ENCODE measurements at places on chromosomes 4 and X. TPM values are rescaled to one million over a fixed set of nuclear protein-coding genes. Genes with fewer than 3 reads are reported as not detected.

GRCh38 chrX:11406109-11406765 is 113.0 kb downstream of the AMELX start:
- no peak for DNase-seq

GRCh38 chr4:109682875-109683274 is 20.4 kb downstream of the CASP6 start:
- DNase-seq = no peak

GRCh38 chr4:87749883-87750282 is 49.5 kb upstream of the IBSP start:
- no peak for DNase-seq

DNA sequence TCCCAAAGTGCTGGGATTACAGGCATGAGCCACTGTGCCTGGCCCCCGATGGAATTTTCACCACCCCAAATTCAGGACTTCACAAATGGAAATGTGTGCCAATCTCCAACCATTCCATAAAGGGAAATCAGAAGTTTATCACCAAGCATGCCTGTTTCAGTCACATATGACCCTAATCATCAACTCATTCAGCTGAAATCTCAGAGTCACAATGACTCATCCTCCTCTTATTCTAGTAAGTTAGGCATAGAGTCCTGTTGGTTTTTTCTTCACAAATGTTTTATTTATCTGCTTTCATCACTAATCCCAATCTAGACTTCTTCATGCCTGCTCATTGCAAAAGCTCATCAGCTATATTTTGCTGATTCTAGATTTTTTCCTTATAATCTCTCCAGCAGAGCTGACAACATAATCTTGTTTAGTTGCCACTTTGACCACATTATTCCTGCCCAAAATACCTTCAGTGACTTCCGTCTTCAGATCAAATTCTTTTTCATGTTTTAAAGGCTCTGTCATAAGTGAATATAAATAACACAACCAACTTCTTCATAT is 83.3 kb downstream of the SLC7A11 start:
- no peak for DNase-seq

Gene MAGEA11
- total RNA-seq = not detected

Gene USP26
- not detected for total RNA-seq

Gene FAM200B
- total RNA-seq = 9.8 TPM
